ENCODE measurements at places on chromosomes 6 and 20.

DNA sequence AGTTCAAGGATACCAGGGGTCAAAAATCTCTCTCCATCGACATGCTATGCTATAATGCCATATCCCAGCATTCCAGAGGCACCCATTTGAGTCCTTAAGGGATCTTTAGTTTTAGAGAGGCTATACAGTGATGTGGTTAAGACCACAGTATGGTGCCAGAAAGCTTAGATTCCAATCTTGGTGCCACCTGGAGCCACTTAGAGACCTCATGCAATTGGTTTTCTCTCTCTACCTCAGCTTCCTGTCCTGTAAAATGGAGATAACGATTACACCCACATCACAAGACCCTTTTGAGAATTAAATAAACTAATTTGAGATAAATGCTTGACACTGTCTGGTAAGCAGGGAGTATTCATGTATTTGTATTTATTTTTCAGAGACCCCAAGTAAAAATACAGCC lies 39.0 kb downstream of the PLAGL1 start:
- no peak for DNase-seq

DNA sequence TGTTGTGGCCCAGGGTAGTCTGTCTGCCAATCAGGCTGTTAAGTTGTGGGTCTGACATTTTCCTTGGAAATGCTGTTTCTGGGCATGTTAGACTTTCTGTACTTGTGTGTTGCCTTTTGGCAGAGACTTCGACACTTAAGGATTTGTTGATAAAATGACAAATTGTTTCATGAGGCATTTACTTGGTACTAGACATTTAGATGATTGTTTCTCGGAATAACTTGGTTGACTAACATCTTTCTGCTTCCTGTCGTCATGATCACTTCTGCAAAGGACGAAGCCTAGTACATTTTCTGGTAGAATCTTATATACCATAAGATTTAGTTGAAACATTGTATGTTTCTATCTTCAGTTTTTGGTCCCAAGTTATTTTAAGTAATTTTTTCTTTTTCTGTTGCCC lies 34.1 kb downstream of the UTRN start:
- no peak for DNase-seq

GRCh38 chr6:43970913-43971775 lies 156.1 kb downstream of the MRPL14 start:
- DNase-seq, result no peak

DNA sequence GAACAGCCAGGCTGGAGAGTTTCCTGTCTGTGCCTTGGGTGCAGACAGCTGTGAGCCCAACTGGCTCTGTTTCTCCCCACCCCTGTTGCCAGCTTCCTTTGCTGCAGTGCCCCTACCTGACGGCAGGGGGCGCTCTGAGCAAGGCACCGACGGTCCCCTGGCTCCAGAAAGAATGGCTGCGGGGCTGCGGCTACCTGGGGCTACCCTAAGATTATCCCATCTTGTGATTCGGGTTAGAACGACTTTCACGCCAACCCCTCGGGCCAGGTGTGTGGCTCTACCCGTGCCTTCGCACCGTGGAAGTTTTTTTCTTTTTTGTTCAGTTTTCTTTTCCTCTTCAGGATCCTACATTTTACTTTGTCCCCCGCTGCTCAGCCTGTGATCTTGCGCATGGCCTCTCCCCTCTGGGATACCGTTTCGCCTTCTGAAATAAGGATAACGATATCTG lies 33.4 kb upstream of the AAR2 start:
- DNase-seq, result peak; percentile 60

DNA sequence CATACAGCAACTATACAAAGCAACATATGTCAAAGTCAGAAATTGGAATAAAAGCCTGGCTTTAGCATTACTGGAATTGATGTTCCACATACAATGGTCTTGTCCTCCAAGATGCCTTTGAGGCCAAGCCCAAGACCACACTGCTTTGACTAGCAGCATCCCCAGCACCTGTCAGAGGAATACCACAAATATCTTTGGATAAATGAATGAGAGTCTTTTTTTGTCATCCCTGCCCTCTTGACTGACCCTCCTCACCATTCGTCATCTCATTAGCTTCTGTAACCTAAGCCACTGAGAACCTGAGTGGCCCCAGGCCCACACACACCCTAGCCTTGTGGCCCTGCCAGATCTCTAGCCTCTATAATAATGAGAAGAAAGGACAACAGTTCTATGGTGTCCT lies 48.5 kb downstream of the TNFRSF21 start:
- DNase-seq, result no peak

- no peak for DNase-seq
These were observed 65.4 kb downstream of the UTRN start for GRCh38 chr6:144350528-144350880.

- no peak for DNase-seq
These were observed 179.2 kb upstream of the HSF2 start for GRCh38 chr6:122220254-122220653.

GRCh38 chr6:152575621-152576150 lies 61.5 kb downstream of the SYNE1 start:
- no peak for DNase-seq

GRCh38 chr6:113433335-113433991 lies 423.7 kb upstream of the MARCKS start:
- DNase-seq, result no peak

GRCh38 chr6:149147195-149147594 lies 170.3 kb upstream of the TAB2 start:
- DNase-seq, result no peak

- no peak for DNase-seq
These were observed 178.4 kb downstream of the DLL1 start for GRCh38 chr6:170112583-170112860.

- no peak for DNase-seq
These were observed 3.8 kb downstream of the NFKBIE start for GRCh38 chr6:44261581-44261980.

GRCh38 chr6:12941422-12941821 lies 224.9 kb downstream of the PHACTR1 start:
- DNase-seq, result peak; percentile 33

- no peak for DNase-seq
These were observed 73.2 kb downstream of the NPEPL1 start for GRCh38 chr20:58765780-58766179.

- DNase-seq, result no peak
These were observed 280.6 kb upstream of the PRDM1 start for GRCh38 chr6:105805501-105806023.

GRCh38 chr6:124679387-124679786 lies 282.9 kb upstream of the RNF217 start:
- DNase-seq, result no peak

GRCh38 chr20:55961376-55962330 lies 43.7 kb downstream of the CBLN4 start:
- DNase-seq, result no peak

GRCh38 chr6:132214716-132215115 lies 186.6 kb downstream of the MOXD1 start:
- DNase-seq, result no peak

DNA sequence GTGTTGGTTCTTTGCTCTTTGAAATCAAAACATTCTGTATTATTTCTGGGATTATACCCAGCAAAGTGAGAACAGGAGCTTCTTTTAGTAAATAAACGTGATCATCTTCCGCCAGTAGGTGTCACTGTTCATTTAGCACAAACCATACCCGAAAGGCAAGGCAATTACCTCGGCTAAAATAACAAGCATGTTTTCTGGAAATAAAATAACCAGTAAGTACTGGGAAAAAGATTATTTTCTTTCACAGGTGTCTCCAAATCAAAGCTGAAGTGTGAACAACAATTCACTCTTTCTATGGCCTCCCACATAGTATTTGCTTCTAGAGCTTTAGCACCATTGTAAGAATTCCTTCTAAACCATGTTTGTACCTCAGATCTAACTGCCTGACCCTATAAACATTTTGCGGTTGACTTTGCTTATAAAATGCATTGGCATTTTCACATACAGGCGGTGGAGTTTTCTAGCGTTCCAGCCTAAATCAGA lies 144.6 kb upstream of the AGPAT4 start:
- peak; percentile 74 for DNase-seq

DNA sequence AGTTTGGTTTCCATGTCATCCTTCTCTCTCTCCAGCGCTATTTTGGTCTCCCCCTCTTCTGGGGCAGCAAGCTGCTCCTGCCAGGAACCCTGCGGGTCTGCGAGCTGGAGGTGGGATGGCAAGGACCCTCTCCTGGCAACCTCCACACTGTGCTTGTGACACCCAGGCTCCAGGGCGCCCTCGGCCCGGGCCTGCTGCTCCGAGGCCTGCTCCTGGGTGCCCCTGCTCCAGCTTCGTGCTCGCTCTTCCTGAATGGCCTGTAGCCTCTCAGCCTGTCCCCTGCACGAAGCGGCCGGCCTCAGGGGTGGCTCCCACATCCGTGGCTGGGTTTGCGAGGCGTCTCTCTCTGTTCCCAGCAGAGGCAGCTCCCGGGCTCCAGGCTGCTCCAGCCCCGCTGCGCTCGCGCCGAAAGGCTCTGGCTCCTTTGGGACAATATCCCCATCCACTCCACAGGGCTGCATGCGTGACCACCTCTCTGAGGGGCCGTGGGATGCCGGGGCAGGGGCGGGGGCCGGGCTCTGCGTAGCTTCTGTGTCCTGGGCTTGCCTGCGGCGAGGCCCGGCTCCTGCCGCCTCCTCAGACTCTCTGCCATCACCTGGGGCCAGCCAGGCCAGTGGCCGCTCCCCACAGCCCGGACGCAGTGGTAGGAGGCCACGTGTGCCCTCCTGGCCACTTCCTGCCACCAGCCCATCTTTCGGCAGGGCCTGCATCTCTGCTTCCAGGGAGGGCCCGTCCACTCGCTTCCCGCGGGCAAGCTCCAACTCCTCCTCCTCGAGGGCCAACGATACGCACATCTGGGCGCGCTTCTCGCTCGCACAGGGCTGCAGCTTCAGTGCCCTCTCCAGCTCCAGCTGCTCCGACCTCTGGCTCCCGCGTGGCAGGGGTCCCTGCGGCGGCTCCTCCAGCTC lies 68.9 kb downstream of the GINS1 start:
- DNase-seq, result no peak

DNA sequence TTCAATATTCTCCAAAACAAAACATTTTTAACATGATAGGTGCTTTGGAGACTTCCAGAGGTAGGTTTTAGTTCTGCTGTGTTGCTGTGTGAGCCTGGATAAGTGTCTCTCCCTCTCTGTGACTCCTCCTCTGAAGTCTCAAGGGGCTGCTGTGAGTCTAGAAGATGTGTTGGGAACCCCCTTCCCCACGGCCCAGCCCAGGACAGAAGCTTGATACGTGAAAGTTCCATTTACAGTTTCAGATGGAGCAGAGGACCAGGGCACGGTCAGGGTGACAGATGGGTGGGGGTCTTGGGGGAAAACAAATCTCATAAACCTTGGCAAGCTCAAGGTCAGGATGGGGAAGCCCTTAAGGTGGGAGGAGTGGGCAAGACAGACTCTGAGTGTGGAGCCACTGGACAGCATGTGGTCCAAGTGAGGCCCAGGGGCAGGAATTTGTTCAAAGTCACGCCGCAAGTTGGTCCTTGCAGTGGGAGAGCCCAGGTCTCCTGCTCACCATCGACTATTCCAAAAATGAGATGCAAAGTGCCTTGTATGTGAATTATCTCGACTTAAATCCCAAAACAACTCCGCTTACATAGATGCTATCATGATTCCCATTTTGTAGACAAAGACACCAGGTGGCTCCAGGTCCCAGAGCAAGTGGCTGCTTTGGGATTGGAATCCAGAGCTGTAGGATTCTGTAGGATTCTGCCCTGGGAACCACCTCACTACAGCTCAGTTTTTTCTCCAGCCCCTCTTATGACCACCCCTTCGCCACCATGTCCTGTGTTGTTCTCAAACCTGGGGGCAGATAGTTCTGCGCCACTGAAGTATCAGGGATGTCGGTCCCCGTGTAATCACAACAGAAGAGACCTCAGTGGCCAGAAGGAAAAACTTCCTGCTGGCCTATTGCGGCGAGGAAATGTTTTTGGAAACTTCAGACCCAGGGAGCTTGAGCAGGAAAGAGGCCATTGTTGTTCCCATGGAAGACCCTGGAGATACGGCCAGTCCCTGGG lies 1.9 kb downstream of the TGM2 start:
- DNase-seq, result no peak

GRCh38 chr6:29531668-29532067 lies 27.9 kb downstream of the UBD start:
- no peak for DNase-seq

GRCh38 chr6:108796875-108797274 lies 51.3 kb upstream of the ARMC2 start:
- DNase-seq, result no peak

GRCh38 chr6:46235242-46235641 lies 64.5 kb upstream of the ENPP5 start:
- no peak for DNase-seq

- no peak for DNase-seq
These were observed 137.9 kb downstream of the DTNBP1 start for GRCh38 chr6:15524861-15525401.

- no peak for DNase-seq
These were observed 118.6 kb downstream of the PREX1 start for GRCh38 chr20:48709058-48709691.

GRCh38 chr20:54250691-54251090 lies 42.8 kb downstream of the PFDN4 start:
- no peak for DNase-seq

DNA sequence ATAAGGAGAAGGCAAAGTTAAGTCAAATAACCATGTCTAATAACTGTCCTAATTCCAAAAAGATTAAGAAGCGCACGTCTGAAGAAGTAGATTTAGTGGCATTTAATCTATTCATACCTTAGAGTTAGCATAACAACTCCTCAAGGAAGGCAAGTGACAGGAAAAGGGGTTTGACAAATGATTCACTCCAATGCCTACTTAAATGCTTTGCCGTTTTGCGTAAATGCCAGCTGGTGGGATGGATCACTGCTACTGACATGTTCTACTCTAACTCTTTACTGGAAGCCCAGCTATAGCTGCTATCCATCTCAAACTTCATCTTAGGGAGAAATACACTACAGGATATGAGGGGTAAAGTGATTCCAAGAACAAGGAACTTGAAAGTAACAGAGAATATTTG lies 347.3 kb upstream of the RUNX2 start:
- no peak for DNase-seq

DNA sequence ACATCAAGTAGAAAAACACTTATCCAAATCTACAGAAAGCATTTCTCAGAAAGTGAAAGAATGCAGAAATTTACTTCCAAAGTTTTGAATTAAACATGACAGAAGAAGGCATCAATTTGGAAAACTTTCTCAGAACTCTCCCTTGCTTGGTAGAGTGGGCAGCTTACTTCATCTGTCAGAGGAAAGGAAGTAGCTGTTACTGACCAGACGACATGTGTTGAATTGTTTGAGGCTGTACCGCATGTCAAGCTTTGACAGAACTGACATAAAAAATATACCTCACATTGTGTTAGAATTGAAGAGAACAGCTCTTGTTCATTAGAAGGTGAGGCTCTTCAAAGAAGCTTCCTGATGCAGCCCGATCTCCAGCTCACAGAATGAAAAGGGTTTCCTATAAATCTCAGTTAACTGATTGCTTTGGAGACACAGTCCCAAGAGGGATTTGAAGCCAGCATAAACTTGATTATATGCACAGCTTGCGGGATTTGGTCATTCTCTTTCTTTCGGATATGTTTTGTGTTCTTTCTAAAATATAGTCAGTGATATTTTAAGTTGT lies 190.7 kb downstream of the PLCB1 start:
- no peak for DNase-seq

- no peak for DNase-seq
These were observed 6.0 kb upstream of the FASTKD5 start for GRCh38 chr20:3165473-3166337.

- no peak for DNase-seq
These were observed 1.7 kb downstream of the SLC22A23 start for GRCh38 chr6:3455147-3455568.

GRCh38 chr6:17299750-17300149 lies 18.6 kb downstream of the RBM24 start:
- DNase-seq, result no peak
